Stimulated activated CD4-positive, alpha-beta T cell treated with anti-CD3 and anti-CD28 coated beads, Interleukin-15, amount 100 ng/mL, for 48 hours (primary cell): ENCODE measurements at places on chromosomes 3 and 15.
A peak's percentile ranks its signal among the peaks of the same experiment; 100 is the strongest.

DNA sequence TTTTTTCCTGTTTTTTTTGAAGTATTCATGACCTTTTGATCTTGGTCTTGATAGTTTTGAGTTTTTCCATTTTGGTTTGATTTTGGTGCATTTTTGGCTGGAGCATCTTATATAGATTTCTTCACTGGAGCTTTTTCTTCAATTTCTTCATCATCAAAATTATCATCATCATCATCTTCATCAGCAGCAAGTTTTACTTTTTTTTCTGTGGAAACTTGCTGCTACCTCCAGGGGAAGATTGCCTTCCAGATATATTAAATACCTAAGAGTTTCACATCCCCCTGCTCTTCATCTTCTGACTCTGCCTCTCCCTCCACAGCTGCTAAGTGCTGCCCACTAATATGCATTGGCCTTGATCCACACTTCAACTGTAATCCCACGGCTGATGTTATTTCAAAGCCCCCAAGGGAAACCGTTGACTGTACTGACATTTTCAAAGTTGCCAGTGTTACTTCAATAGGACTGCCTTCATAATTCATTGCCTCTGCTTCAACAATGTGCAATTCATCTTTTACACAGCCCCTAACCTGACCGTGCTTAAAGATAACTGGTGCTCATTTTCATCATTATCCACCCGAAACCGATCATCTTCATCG, 151.7 kb downstream of the NR1D2 start:
- DNase-seq = no peak

GRCh38 chr3:119347036-119347435, 52.9 kb downstream of the ARHGAP31 start:
- DNase-seq = no peak

DNA sequence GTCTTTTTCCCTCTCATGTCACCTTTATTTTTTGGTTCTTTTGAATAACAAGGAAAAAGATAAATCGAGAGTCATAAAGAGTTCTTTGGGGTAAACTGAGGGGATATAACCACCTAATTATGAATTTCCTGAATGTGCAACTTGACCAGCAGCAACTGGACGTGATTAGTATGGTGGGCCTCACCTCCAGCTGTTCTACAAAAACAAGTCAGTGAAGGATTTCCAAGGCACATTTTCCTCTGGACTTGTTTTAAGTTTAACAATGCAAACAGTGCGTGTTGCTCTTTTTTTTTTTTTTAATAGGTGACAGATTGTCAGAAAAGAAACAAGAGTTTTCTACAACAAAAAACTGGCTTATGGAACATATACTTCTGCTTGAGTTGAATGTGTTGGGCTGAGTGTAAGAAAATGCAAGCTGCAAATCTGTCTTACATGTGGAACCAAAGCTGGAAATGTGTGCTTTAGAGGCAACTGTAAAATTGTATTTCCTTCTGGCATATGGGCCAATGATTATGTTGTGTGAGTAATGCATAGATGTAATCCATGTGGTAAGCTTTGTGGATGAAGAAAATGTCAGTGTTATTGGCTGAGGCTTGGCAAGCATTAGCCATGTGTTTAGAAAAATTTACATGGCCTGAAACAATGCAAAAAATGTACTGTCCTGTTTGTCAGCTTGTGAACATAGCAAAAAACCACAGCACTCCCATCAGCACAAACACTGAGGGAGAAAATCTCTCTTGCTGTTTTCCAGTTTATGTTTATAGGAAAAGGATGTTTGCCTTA, 44.5 kb upstream of the FNDC3B start:
- no peak for DNase-seq

DNA sequence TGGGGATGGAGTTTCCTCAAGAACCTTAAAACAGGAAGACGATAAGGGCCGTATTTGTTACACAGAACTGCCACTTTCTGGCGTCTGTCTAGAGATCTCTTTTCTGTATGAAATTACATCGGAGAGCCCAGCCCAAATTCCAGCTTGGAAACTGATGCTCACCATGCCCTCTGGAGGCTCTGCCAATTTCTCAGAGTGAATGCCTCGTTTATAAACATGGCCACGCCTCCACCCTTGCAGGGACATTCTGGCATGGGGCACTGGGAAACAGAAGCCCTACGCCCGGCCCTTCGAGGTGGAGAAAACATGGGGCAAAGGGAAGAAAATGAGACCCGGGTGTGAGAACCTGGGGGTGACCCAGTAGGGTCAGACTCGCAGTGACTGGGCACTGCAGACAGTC, 53.4 kb upstream of the SEC13 start:
- no peak for DNase-seq

GRCh38 chr3:51501833-51502561, 2.2 kb upstream of the DCAF1 start:
- DNase-seq = peak; percentile 62
